Stimulated activated CD4-positive, alpha-beta T cell treated with anti-CD3 and anti-CD28 coated beads, TNF-alpha, amount 100 ng/mL, for 48 hours (primary cell): ENCODE measurements at places on chromosomes 11 and 22.

DNA sequence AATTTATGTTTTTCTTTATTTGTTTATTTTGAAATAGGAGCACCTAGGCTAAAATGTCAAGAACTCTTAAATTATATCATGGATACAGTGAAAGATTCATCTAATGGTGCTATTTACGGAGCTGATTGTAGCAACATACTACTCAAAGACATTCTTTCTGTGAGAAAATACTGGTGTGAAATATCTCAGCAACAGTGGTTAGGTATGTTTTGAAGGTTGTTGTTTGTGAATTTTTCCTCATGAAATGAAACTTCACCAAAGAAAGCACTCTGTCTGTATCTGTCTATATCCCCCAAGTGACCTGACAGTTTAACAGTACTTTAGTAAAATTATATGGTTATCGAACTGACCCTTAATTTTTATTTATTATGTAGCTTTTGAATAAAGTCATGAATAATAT, 12.8 kb downstream of the ATM start:
- DNase-seq: no peak

DNA sequence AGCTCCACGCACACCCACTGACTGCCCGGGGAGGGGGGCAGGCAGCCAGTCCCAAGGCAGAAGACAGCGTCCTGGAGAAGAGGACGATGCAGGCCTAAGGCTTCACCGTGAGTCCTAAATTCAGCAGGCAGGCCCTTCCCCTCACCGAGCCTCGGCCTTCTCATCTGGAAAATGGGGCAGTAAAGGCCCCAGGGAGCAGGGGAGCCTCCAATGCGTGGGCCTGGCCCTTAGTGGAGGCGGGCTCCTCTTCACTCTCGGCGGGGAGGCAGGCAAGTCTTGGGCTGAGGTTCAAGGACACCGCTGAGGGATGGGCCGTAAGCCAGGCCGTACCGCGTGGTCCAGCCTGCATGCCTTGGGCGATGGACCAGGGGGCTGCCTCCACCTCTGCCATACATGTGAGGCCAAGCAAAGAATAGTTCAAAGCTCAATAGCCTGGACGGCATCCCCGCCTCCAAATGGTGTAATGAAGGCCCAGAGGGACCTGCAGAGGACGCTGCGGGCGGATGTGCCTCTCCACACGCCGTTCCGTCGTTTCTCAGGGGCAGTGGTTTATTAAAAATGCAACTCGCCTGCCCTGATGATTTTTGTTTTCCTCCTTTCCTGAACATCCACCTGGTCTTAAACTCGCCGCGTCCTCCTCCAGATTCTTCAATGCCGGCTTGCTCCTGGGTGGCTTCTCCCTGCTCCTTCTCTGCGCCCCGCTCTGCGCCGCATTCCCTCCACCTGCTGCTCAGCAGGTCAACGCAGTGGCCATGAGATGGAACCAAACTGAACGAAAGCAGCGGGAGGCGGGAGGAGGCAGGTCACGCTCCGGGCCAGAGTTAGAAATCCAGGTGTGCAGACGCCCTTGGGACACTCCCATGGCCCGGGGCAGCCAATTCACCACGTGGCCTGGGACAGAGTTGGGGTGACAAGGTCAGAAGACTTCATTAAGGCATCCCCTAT, 627.8 kb downstream of the TBC1D22A start:
- no peak for DNase-seq

GRCh38 chr22:22168190-22168940, 76.2 kb upstream of the VPREB1 start:
- peak; percentile 17 for DNase-seq

DNA sequence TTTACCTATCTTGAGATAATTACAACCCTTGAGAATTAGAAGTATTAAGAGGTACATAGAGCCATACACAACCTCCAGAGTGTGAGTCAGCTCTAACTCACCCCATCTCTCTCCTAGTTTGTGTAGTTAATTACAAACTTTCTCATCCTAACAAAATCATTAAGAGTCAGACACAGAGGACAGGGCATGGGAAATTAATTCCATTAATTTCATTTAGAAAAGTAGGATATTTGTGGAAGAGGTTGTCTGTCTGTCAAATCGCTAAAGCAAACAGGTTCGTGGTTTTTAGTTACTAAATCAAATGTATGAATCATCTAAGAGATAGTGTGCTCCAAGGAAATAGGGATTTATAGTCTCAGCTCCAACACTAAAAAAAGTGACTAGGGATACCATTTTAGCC, 1261.4 kb upstream of the TENM4 start:
- DNase-seq: no peak

- no peak for DNase-seq
These were observed 89.5 kb upstream of the B3GAT1 start for GRCh38 chr11:134501406-134502152.

GRCh38 chr11:46114961-46115360, 6.3 kb downstream of the PHF21A start:
- no peak for DNase-seq

DNA sequence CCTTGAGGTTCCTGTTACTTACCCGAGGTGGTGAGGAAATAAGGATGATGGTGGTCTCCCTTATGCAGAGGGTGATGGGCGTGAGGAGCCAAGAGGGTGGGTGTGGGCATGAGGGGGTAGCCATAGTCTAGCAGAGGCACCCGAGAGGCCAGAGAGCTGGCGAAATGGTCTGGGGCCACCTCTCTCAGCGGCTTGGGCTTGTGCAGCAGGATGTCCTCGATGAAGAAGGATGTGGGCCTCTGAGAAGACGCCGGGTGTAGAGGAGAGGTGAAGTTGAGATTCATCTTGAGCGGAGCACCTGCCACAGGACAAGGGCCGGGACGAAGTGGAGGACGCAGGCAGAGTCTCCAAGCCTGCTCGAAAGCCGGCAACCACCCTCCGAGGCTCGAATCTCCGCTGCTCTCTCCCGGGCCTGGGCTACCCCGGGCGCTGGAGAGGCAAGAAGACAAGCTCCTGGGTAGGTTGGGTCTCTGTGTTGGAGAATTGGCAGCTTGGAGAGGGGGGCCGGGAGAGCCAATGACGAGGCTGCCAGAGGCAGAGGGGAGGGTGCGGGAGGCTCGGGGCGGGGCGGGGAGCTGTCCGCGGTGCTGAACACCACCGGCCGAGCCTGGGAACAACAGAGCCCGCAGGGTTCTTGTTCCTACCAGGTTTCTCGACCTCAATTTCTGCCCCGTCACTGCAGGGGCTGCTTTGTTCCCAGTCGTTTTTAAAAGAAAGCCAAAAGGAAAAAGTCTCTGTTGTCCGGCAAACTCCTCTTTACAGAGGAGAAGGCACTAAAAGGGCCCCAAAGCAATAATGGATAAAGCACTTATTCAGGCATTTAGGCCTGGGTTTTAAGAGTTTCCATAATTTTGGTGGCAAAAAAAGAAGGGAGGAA, at the start of gene BSX:
TSS of gene BSX (minus strand) at position 447 of the 877 bp plus-strand sequence. CDS start at position 284, 163 bp downstream.
- DNase-seq: peak; percentile 17

DNA sequence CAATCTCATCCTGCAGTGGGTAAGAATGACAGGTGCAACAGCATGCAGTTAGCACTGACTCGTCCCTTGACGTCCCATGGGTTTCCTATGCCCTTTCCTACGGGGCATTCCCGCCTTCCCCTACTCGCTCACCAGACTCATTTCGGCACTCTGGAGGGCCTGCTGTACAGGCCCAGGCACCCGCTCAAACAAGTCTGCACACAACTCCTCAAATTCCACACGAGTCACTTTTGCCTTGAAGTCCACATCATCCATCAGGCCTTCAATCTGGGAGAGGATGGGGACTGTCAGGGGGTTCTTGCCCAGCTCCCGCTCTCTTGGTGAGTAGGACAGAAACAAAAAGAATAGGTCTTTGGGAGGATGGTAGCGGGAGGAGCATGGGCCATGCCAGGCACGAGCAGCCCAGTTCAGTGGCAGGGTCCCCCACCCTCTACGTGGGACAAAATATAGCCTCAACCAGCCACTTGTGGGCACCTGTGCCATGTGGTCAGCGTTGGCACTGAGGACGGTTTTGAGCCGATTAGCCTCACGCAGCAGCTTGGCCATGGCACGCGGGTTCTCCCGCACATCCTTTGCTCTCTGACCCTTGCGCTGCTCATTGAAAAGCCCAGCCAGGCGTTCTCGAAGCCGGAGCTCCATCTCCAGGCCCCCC, 4.7 kb downstream of the HYOU1 start:
- DNase-seq: no peak

- no peak for DNase-seq
These were observed 61.6 kb downstream of the LRP5 start for GRCh38 chr11:68373815-68374501.

DNA sequence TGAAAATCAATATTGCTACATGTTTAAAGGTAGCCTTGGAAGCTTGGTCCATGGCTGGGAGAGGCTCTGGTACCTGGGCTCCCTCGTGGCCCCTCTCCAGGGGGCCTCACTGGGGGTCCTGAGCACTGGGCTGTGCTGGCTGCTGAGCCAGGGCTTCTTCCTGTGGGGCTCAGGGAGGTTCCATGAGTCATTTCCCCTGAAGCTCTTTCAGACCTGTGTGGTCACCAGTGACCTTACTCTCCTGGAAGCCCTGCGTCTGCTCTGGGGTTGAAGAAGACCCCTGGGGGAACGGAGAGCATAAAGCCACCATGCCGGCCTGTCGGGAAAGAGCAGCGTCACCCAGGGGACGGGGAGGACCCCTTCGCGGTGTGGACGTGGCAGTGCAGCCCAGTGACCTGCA, 389.0 kb downstream of the TBC1D22A start:
- DNase-seq: no peak

DNA sequence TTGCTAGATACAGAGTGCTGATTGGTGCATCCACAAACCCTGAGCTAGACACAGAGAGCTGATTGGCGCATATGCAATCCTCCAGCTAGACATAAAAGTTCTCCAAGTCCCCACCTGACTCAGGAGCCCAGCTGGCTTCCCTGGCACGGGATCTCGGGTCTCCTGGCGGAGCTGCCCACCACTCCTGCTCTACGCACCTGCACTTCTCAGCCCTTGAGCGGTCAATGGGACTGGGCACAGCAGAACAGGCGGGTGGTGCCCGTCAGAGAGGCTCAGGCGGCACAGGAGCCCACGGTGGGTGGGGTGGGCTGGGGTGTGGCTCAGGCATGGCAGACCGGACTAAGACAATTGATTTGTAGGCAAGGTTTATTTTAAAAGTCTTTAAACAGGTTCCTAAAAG, 1365.5 kb downstream of the FAM181B start:
- no peak for DNase-seq

DNA sequence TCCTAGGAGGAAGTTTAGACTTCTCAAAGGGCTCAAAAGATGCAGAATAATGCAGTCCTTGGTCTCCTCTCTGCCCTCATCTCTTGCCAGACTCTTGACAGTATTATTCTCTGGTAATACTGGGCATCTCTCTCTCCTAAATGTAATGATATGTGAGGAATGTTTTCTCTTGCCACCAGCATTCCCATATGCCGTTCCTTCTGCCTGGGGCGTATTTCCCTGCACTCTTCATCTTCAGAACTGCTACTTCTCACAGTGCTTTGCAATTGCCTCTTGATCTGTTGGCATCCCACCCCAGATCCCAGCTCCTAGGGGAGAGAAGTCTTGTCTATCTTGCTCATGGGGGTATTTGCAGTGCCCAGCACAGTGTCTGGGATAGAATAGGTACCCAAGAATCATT, 107.4 kb downstream of the RASSF10 start:
- no peak for DNase-seq
